NCI-H2171 (cell line): ENCODE measurements at places on chromosomes 7 and 10.

DNA sequence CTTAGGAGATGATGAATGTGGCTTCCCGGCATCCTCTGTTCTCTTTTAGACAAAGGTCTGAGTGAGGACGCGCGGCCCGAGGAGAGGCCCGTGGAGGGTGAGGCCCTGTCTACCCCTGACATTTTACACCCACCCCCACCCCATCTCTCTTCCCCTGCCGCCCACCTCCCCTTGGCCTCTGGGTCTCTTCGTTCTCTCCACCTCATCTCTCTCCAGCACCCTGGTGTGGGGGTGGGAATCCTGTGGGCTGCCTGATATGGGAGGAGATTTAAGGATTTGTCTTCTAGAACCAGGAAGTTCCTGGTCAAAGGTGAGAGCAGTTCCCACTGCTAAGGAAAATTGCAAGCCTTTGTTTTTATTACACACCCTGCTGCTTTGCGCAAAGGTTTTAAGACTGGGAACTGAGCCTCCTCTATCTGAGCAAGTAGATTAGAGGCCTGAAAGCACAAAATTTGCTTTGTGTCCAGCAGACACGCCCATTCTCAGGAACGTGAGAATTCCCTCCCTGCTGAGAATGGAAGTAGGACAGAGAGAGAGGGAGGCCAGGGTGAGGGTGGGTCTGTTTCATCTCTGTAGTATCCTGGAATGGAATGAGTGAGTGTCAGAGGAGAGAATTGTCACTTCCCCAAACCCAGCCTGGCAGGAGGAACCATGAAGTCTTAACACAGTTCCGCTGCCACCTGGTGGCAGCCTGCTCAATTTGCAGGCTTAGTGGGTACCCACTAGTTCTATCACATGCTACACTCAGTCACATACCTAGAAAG lies 91.2 kb downstream of the GTF2IRD1 start:
- DNase-seq = no peak

DNA sequence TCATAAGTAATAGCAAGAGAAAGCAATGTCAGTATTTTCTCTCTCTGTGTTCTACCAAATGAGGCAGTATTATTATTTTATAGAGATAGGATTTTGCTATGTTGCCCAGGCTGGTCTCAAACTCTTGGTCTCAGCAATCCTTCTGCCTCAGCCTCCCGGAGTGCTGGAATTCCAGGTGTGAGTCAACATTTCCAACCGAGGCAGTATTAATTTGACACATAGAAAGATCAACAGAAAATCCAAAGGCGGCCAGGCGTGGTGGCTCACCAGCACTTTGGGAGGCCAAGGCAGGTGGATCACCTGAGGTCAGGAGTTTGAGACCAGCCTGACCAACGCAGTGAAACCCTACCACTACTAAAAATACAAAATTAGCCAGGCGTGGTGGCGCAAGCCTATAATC lies 71.8 kb downstream of the SMURF1 start:
- DNase-seq = no peak

DNA sequence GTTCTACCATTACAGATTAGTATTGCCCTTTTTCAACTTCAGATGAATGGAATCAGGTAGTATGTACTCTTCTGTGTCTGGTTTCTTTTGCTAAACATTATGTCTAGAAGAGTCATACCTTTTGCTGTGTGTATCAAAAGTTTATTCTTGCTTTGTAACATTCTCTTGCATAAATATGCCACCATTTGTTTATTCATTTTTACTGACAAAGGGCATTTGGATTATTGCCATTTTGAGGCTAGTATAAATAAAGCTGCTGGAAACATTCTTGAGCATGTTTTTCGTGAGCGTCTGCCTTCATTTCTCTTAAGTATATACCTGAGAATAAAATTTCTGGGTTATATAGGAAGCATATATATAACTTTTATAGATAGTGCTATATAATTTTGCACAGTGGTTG lies 121.7 kb upstream of the CSTF2T start:
- DNase-seq = no peak

GRCh38 chr7:114047889-114048288 lies 129.1 kb upstream of the PPP1R3A start:
- no peak for DNase-seq

DNA sequence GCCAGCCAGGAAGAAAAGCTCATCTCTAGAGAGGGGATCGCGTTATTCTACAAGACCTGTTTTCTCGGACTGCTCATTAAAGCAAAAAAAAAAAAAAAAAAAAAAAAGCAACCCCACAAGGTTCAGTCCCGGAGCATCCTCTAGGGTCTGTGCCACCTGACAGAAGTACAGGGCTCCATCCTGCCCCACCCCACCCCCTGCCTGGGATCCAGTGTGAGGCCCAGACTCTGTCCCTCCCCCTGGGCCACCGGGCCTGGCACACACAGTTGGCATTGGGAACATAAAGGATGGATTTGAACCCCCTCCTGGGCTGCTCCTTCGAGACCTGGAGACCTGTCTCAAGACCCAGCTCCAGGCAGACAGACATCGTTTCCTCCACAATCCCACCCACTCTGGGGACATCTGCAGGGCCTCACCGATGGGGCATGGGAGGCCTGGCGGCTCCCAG lies 688 bp downstream of the ORAI2 start:
- DNase-seq = no peak

DNA sequence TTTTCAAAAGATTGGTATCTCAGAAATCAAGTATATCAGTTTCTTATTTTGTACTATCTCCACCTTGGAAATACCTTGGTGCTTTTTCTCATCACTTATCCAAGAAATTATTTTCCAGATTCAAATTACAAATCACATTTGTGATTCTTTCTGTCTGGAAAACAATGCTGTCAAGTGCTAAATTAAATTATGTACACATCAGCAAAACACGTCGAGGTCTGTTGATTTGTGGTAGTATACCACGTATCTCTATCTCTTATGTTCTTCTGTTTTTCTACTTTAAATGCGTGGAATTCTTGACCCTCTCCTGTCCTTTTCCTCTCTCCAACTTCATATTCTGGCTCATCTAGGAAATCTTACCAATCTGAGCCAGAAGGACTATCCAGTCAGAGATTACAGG lies 214.5 kb downstream of the PTN start:
- DNase-seq = no peak

DNA sequence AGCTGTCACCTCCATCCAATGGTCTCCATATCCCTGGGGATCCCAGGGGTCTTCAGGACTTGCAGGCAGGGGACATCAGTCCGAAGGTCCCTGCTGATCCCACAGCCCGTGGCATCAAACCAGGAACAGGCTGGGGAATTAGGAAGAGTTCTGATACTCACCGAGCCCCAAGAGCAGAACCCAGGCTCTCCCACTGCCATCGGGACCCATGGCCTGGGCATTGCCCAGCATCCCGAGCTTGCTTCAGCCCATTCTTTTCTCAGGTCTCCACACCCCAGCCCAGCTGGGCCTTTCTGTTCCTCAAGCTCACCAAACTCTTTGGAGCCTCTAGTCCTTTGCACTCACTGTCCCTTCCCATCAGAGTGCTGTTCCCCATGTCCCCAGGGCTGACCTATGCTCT lies 280.9 kb downstream of the GRID1 start:
- DNase-seq = no peak

DNA sequence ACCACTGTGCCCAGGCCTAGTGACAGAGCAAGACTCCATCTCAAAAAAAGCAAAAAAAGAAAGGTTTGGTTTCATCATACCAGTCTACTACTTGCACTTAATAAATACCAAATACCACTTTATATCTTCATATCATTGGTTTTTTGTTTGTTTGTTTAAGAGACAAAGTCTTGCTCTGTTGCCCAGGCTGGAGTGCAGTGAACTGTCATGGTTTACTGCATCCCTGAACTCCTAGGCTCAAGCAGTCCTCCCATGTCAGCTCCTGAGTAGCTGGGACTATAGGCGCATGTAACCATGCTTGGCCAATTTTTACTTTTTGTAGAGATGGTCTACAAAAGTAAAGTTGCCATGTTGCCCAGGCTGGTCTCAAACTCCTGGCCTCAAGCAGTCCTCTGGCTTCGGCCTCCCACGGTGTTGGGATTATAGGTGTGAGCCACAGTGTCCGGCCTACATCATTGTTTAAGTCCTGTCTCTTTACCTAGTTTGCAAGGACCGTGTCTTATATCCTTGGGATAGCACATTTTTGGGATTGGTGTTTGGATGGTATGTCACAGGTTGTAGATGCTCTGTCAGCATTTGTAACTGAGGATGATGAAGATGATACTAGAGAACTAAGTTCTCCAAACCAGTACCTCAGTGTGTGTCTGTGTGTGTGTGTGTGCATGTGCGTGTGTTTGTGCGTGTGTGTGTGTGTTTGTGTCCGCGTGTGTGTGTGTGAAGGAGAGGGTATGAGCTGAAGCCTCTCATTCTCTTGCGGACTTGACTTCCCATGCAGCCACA lies 9.3 kb downstream of the LMTK2 start:
- DNase-seq = no peak

DNA sequence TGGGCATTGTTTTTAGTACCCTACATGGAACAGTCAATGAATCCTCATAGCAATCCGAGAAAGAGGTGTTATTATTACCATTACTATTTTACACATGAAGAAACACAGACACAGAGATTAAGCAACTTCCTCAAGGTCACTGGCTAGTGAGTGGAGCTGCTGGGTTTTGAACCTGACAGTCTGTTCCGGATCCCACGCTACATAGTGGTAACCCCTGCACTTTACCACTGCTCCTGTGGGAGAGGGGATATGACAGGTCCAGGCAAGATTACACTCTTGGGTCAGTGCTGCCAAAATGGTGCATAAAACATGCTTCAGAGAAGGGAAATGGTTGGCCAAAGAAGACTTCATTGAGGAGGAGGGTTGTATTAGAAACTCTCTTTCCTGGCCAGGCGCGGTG lies 185.7 kb downstream of the XPNPEP1 start:
- DNase-seq = no peak

DNA sequence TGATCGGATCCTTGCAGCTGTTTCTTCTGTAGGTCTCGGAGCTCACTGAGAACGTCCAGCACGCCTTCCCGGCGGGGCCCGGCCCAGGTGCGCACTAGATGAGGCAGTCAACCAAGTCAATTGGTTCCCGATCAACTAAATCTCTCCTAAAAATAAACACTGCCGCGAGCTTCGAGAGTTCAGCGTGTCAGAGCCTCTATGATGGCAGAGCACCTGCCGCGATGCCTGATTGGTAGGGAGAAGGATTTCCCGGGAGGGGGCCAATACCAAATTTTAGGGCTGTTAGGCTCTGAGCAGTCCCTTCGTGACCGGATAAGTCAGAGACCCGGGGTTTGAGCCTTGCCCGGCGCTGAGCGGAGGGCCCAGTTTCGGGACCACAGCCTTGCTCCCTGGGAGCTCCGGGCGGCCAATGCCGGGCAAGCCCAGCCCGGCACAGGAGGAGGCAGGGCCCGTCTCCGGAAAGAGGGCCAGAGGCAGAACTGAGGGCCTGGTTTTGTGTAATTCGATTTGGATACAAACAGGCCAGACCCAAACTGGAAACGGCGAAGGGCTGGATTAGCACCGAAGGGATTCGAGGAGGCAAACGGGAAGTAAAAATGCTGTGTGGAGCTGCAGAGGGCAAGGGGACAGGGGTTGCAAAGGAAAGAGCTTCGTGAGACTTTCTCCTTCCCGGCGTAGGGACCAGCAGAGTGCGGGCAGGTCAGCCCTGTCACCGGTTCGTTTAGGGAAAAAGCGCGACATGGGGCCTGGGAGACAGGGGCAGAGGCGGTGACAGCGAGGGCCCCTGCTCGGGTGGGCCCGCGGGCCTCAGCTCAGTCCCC lies 569 bp downstream of the SLC26A5 start:
- DNase-seq = no peak

DNA sequence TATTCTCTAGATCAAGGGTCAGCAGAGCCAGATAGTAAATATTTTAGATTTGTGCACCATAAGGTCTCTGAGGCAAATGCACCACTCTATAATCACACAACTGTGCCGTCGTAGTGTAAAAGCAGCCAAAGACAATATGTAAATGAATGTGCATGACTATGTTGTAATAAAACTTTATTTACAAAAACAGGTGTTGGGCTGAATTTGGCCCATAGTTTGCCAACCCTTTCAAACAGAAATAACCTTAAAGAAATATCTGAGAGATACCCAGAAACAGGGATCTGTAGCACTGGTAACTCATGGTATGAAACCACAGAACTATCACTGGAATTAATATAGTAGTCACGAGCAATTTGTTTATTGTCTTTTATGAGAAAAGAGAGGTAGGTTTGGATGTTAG lies 86.0 kb downstream of the ARID5B start:
- no peak for DNase-seq

GRCh38 chr7:134515569-134516468 lies 11.5 kb upstream of the AKR1B10 start:
- DNase-seq = no peak

DNA sequence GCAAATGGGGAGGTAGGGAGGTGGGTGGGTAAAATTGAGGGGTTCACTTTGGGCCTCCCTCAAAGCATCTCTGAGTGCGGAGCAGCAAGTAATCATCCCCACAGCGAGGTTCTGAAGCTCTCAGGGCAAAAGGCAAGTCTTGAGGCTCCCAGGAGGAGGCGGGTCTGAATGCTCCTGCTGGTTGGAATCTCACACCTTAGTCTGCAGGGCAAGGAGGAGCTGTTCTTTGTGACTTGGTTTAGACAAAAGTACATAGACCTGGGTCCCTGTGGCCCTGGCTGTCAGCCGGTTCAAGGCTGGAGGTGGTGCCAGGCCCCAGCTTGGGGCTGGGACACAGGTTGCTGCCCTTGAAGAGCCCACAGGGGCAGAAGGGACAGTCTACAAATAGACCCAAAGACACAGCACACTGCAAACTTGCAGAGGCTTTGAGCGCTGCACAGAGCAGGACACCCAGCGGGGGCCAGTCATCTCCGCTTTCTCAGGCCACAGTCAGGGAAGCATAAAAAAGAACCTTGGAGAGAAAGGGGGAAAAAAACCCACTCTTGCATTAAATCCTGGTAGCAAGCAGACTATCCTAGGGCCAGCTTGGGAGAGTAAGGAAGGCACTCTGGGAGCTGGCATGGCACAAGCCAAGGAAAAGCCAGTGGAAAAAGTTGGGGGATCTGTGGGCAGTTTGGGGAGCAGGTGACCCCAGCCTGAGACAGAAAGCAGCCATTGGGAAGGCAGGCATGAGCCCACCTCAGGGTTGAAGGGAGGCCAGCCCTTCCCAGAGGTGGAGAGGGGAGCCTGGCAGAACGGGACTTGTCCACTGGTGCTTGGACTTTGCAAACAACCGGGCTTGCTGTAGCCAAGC lies 926 bp upstream of the C10orf71 start:
- DNase-seq = no peak

- no peak for DNase-seq
These were observed 10.8 kb upstream of the SLC29A3 start for GRCh38 chr10:71308244-71308643.

GRCh38 chr7:69596056-69596455 lies 2.2 kb upstream of the AUTS2 start:
- DNase-seq = no peak

DNA sequence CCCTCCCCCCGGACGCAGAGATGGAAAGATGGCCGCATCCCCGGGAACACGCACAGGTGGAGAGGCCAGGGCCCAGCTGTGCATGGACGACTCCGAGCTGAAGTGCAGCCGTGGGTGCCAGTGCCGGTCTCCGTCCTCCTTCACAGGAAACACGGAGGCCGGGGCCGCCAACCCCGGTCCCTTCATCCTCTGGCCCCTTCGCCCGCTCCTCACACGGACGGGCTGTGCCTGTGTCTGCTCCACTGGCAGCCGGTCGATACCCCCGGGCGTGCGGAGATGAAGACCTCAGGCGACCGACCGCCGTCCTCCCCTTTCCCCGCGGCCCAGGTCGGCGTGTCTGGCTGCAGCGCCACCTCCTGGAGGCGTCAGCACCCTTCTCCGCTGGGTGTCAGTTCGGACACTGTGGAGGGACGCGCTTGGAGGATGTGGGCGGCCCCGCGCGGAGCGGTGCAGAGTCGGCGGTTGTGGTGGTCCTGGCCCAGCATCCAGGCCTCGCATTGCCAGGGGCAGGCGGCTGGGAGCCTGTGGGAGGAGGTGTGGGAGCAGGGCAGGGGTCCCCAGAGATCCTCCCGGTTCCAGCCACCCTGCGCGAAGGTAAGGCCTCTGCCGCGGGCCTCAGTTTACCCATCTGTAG lies 9.9 kb downstream of the ZNF511 start:
- DNase-seq = peak; percentile 31
